ENCODE measurements at places on chromosomes 11 and 22.

DNA sequence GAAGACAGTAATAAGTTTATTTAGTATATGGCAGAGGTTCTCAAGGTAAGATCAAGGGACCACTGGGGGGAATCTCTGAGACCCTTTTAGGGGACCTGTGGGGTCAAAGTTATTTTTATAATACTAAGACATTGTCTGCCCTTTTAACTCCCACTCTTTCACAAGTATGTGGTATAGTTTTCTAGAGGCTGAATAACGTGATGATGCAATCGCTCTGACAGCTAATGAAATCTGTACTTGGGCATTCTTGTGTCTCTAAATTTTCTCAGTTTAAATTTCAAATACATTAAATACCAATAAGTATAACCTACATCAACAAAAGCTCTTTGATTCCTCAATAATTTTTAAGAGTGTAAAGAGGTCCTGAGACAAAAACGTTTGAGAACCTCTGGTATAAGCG, 147.9 kb downstream of the ATG16L2 start:
- no peak for DNase-seq

- no peak for DNase-seq
Measured at GRCh38 chr11:60124802-60125432, 36.5 kb downstream of the MS4A2 start.

DNA sequence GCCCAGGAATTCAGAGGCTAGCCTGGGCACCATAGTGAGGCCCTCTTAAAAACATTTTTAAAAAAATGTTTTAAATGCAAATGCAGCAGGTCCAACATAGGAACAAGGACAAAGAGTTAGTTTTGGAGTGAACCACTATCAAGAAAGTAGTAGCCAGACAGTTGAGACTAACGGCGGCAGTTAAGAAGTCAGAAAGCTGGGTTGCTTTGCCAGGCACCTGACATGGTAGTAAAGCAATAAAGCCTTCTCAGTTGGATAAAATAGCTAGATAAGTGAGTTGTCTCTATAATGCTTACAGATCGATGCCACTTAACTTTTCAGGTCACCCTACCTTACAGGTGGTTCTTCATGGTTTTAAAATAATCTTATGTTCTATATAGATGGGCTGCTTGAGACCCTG, 16.9 kb upstream of the DDX17 start:
- DNase-seq, result no peak

DNA sequence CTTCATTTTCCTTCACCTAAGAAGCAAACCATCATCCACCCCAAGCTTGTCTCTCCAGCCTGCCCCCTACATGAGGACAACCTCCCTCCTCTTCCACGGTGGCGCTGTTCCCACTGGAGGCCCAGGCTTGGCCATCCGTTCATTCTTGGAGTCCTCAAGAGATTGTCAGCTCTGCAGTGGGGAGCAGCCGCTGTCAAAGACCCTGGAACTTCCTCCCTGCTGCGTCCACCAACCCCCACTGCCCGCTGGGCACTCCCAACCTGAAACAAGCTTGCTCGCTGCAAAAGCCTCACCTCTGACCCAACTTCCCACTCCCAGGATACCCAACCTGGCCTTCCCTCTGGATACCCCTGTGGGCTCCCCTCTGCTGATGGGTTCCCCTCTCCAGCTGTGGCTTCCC, 10.4 kb upstream of the CD81 start:
- DNase-seq, result no peak

GRCh38 chr22:45082795-45083194, 73.0 kb upstream of the PHF21B start:
- peak; percentile 25 for DNase-seq

DNA sequence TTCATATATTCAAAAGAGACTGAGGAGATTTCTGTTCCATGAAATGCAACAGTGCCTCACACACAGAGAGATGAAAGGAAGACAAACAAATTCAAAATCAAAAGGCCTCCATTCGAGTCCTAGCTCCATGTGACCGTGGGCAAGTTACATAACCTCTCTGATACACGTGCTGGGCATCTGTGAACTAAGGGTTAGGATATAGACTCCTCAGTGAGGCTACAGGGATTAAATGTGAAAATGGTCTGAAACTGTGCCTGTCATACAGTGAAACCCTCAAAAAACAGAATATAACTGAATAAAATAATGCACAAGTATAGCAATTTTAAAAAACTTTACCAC, 111.8 kb upstream of the MTMR2 start:
- DNase-seq, result no peak

- DNase-seq, result no peak
Measured at GRCh38 chr22:36761553-36762240, 14.2 kb downstream of the IFT27 start.

- no peak for DNase-seq
Measured at GRCh38 chr11:72061739-72062396, 18.5 kb downstream of the NUMA1 start.

- DNase-seq, result no peak
Measured at GRCh38 chr22:25357606-25358420, 138.4 kb downstream of the CRYBB2 start.

GRCh38 chr22:17087498-17088131, 2.8 kb downstream of the IL17RA start:
- no peak for DNase-seq

DNA sequence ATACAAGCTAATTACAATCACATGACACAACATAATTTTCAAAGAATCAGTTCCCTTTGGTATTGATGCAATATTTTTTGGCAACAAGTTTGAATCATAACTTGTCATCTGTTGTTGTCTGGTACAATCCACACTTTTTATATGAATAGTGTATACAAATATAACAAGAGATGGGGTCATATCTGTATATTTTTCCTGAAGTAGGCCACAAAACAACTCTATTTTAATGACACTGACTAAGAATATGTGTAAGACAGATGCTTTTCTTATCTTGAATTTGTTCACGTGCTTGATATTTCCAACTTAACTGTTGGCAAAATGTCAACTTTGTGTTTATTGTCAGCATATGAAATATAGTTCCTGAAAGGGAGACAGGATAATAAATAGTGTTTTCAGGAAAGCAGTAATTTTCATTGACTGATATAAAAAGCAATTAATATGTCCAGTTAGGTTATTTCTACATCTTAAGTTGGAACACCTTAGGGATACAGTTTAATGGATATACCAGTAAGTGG, 27.9 kb downstream of the NOX4 start:
- DNase-seq, result no peak

DNA sequence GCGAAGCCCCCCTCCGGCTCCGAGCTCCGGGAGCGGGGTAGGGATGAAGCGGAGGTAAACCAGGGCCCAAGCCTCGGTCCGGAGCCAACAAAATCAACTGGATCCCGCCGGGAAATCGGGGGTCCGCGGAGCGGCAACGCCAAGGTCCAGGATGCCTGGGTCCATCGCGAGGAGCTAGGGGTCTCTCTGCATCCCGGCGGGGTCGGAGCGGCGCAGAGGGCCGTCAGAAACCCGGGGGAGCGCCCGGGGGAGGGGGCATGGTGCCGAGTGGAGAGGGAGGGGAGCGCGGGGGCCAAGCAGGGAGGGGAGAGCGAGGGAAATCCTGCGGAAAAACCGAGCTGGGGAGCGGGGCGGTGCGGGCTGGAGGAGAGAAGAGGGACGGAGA, 51.8 kb downstream of the SLC22A12 start:
- no peak for DNase-seq

- DNase-seq, result peak; percentile 20
Measured at GRCh38 chr11:14357881-14358728, 878 bp downstream of the RRAS2 start.

DNA sequence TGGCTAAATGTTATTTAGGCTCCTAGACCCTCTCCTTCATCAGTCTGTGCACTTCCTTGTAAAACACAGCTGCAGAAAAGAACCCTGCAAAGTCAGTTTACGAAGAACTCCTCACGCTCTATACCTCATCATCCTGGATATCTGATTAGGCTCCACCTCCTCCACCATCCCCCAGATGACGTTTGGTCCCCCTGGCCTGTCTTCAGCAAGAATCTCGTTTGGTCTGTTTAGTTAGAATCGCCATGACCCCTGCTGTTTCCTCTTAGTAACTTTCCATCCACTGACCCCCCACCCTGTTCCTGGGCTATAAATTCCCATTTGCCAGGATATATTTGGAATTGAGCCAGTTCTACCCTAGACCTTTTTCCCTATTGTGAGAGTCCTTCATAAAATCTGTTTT, 214.1 kb downstream of the OPCML start:
- DNase-seq, result no peak

GRCh38 chr11:26993965-26994457, at the start of gene FIBIN:
Gene FIBIN, plus strand, starts transcription at chr11:26994112. Its CDS starts 415 bp downstream, at chr11:26994527.
- DNase-seq, result no peak

- no peak for DNase-seq
Measured at GRCh38 chr22:46857885-46858143, 95.4 kb downstream of the TBC1D22A start.

DNA sequence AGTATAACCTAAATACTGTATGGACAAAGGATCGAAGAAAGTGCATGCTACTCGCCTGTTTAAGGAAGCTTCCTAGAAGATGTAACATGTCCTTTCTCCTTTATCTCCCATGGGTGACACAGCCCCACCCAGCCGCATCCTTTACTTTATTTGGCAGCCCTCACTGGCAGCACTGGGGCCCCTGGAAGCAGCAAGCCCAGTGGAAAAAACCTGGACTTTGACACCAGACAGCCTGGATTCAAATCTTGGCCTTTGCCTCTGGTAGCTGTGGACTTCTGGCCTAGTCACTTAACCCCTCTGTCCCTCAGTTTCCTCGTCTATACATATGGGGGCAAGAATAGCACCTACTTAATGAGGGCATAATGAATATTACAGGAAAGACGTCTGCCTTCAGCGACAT, 67.1 kb downstream of the MYEOV start:
- no peak for DNase-seq

GRCh38 chr11:36274414-36274813, 14.8 kb downstream of the COMMD9 start:
- DNase-seq, result peak; percentile 26

GRCh38 chr11:47406896-47407745, 1.3 kb upstream of the SLC39A13 start:
- DNase-seq, result no peak

DNA sequence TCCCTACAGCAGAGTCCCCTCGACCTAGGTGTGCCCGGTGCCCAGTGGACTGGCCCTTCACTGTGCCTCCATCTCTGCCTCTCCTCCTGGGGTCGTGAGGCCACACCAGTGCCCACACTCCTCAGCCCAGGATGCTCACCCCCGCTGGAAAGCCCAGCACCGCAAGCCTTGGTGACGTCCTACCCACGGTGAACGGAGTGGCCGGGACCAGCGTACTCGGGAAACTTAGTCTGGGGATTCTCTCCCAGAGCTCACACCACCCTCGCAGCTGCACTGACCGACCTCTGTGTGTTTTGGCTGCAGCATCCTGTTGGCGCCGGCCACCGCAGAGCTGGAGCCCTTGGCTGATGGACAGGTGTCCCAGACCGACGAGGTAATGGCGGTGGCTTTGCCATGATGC, 35.5 kb upstream of the KRTAP5-7 start:
- DNase-seq, result no peak

- DNase-seq, result no peak
Measured at GRCh38 chr11:130653838-130654636, 205.6 kb downstream of the ADAMTS15 start.

DNA sequence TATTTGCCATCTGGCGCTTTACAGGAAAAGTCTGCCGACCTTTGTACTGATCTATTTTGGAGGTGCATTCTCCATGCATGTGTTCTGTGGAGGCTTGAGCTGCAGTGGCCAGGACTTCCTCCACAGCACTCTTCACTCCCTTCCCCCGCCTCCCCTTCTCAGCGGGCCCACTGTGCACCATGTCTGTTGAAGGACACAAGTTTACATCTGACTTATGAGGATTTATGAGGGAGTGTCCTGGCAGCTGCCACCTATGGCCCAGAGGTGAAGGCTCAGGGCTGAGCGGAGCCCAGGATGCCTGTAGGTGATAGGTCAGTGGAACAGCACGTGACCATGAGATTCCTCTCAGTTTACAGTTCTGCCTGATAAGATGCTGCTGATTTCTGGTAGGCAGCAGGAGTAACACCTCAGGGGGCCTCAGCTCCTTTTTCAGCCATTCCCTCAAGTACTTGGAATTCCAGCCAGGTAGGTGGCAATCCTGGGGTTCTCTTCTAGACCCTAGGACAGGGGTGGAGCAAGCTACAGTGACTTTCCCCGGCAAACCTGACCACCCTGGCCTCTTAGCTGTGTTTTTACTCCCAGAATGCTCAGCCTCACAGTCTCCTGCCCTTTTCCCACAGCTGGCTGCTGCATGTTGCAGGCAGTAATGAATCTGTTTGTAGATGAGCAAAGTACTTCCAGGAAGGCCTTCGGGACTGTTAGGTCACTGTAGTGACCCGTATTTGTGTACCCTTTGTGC, 59.9 kb downstream of the PPFIBP2 start:
- no peak for DNase-seq

GRCh38 chr22:23094695-23095681, 24.7 kb downstream of the GNAZ start:
- no peak for DNase-seq

- DNase-seq, result no peak
Measured at GRCh38 chr22:23102776-23103175, 32.5 kb downstream of the GNAZ start.

DNA sequence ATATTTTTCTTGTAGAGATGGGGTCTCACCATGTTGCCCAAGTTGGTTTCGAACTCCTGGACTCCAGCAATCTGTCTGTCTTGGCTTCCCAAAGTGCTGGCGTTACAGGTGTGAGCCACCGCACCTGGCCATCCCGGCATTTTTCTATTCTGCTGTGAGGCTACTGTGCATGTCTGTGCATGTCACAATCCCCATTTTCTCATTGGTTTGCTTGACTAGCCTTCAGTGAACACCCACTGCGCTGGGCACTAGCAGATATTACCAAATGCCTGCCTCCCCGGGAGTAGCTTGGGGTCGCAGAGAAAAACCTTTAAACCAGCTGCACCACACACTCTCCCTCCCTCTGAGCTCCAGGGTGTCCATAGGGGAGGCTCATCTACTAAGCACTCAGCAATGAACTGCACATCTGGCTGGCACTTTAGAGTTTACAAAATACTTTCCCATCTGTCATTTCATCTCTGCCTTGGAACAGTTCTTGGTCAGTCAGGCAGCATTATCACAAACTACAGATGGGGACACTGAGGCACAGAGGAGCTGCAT, 4.9 kb downstream of the CSNK1E start:
- no peak for DNase-seq

GRCh38 chr11:121589946-121590537, 137.3 kb upstream of the SORL1-AS1 start:
- no peak for DNase-seq

- no peak for DNase-seq
Measured at GRCh38 chr11:46855167-46855566, 9.1 kb upstream of the CKAP5 start.

DNA sequence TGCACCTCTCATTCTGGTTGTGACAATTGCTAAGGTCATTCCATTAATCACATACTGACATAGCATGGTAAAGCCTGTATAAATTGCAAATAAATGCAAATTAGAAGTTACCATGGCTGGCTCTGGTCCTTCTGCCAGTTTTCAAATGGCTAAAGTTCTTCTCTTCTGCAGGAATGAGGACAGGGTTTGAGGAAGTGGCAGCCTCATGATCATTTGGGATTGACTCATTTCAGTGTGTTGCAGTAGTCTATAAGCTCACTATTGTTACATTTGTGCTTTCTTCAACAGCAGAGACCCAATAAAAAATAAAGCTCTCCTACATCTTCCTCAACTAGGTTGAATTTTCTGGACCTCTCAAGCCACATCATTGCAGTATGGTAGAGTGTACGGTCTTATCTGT, 60.3 kb downstream of the NECTIN1 start:
- no peak for DNase-seq

Data from NCI-H146 (cell line).